ENCODE measurements at places on chromosomes 5 and 9.

- DNase-seq, result no peak
Measured at GRCh38 chr5:133894143-133894542, 74.3 kb downstream of the C5orf15 start.

- no peak for DNase-seq
Measured at GRCh38 chr9:87556039-87556438, 58.4 kb downstream of the DAPK1 start.

DNA sequence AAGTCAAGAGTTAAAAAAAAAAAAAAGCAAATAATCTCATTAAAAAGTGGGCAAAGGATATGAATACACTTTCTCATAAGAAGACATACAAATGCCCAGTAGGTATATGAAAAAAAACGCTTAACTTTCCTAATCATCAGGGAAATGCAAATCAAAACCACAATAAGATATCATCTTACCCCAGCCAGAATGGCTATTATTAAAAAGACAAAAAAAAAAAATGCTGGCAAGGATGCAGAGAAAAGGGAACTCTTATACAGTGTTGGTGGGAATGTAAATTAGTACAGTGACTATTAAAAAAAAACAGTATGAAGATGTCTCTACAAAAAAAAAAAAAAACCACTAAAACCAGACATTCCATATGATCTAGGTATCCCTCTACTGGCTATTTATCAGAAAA lies 79.4 kb downstream of the LPAR1 start:
- DNase-seq, result no peak

- no peak for DNase-seq
Measured at GRCh38 chr5:66542711-66543110, 53.5 kb upstream of the MAST4 start.

GRCh38 chr5:160930406-160930805 lies 78.4 kb upstream of the ATP10B start:
- DNase-seq, result no peak

GRCh38 chr5:143231973-143232812 lies 171.3 kb downstream of the NR3C1 start:
- no peak for DNase-seq

DNA sequence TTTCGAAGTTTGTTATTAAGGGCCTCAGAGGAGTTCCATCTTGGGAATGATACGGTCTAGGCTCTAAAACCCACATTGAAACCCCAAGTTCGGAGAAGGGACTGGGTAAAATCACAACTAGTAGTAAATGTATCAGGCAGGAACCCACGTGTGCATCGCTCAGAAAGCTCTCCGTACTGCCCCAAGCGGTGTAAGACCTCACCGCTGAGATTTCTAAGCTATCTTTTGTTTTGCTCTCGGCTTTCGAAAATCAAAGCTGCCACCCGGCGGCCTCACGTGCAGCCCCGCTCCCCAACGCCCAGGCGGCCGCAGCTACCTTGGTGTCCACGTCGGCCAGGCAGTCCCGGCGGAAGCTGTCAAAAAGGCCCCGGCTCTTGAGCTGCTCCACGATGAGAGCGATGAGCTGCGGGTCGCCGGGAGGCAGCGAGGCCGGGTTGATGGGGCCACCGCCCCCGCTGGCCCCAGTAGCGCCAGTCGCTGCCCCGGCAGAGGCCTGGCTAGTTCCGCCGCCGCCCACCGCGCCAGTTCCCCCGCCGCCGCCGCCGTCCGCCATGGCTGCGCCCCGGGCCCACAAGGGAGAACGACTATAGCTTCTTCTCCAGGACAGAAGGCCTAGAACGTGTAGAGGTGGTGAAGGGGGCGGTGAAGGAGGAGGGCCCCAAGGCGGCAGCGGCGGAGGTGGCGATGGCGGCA lies 420 bp downstream of the BOD1 start:
- DNase-seq, result peak; percentile 45

- DNase-seq, result no peak
Measured at GRCh38 chr9:87322840-87323635, 174.6 kb upstream of the DAPK1 start.

DNA sequence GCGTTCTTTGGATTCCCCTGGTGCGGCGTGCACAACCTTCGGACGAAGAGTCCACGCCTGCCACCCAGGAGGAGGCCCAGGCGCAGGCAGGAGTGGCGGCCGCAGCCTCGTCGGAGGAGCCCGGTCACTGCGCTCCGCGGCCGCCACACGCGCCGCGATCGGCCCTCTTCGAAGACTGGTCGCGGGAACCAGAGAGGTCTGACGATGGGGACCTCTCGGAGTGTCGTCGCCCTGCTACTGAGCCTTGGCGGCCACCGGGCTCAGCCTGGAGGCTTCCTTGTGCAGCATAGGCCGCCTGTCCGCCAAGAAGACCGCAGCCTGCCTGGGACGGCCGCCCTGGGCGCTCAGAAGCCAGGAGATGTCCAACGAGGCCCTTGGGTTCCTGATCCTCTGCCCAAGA lies 112.5 kb upstream of the SELENOP start:
- no peak for DNase-seq

GRCh38 chr9:122252796-122253195 lies 11.8 kb downstream of the RBM18 start:
- no peak for DNase-seq

GRCh38 chr5:158640593-158640980 lies 459.1 kb downstream of the EBF1 start:
- no peak for DNase-seq

- no peak for DNase-seq
Measured at GRCh38 chr5:141135030-141135717, at the start of gene PCDHB5. Gene PCDHB5, plus strand, starts transcription at chr5:141135206. Its CDS starts 229 bp downstream, at chr5:141135435.

- DNase-seq, result no peak
Measured at GRCh38 chr5:36230151-36230790, 11.5 kb downstream of the NADK2 start.

GRCh38 chr5:135934939-135935338 lies 19.8 kb downstream of the LECT2 start:
- no peak for DNase-seq

DNA sequence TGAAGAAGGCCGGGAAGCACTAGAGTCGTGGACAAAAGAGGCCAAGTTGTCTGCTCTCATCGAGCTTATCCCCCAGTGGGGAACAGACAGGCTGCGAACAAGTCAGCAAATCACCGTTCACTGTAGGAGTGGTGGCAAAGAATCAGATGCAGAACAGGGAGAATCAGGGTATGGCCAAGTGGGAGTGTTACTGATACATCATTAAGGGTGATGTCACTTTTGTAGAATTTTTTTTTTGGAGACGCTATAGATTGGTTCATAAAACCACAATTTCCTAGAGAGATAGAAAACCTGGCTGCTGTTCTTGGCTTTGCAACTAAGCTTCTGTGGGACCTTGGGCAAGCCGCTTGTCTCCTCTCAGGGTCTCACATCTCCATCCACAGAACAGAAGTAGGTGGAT lies 21.3 kb downstream of the SPRY4 start:
- DNase-seq, result no peak

GRCh38 chr5:67204821-67205220 lies 8.2 kb upstream of the CD180 start:
- DNase-seq, result no peak

GRCh38 chr9:82332774-82333152 lies 344.2 kb downstream of the SPATA31D1 start:
- DNase-seq, result no peak

DNA sequence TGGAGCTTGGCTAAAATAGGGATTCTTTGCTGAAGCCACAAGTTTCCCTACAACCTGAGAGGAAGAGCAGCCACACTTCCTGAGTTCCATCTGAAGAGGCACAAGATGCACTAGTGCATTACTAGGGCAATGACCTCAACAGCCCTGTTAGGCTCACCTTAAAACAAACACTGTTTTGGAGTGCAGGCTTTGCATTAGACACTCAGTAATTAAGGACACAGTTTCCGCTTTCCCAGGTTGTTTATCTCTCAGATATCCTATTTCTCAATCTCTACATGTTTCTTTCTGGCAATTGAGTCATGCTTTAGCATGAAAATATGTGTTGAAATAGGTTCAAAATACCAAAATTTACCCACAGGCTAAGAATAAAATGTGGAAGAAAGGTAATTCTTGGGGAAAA lies 34.2 kb downstream of the EMB start:
- DNase-seq, result no peak

GRCh38 chr9:137462396-137462985 lies 3.4 kb upstream of the NSMF start:
- DNase-seq, result no peak

- no peak for DNase-seq
Measured at GRCh38 chr5:131260895-131261294, 3.0 kb upstream of the CDC42SE2 start.

DNA sequence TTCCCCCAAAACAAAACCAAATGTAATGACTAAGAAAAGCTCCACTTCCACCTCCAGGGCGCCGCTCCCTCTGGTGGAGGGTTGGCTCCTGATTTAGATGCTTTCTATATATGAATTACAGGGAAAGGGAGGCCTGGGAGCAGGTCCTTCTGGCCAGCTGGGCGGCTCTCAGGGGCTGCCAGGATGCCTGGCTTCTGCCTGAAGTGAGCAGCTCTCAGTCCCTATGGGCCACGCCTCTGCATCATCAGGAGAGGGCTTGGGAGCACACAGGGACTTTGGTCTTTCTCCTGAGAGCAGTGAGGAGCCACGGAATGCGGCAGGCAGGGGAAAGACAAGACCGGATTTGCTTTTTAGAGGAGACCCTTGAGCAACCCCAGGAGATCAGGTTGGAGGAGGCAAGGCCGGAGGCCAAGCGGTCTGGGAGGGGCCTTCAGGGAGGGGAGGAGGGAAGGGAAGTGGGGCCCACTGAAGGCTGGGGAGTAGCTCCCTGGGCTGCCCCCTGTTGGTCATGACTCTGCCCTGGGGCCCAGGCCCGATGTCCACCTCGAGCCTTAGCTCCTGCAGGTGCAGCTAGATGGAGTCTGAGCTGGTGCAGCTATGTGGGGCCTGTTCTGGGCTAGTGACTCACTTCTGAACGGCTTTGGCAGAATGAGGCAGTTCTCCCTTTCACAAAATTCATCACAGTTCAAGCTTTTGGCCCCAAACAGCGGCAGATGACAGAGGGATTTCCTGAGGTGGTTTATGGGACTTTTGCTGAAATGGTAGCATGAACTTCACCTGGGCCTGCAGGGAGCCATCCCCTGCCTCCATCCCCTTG lies 11.3 kb upstream of the GRHPR start:
- DNase-seq, result no peak

DNA sequence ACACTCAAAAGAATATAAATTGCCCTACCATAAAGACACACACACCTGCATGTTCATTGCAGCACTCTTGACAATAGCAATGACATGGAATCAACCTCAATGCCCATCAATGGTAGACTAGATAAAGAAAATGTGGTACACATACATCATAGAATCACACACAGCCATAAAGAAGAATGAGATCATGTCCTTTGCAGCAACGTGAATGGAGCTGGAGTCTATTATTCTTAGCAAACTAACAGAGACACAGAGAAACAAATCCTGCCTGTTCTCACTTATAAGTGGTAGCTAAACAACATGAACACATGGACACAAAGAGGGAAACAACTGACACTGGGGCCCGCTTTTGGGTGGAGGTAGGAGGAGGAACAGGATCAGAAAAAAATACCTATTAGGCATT lies 2062.2 kb upstream of the CDH6 start:
- DNase-seq, result no peak

GRCh38 chr5:22663134-22663533 lies 190.0 kb downstream of the CDH12 start:
- DNase-seq, result no peak

DNA sequence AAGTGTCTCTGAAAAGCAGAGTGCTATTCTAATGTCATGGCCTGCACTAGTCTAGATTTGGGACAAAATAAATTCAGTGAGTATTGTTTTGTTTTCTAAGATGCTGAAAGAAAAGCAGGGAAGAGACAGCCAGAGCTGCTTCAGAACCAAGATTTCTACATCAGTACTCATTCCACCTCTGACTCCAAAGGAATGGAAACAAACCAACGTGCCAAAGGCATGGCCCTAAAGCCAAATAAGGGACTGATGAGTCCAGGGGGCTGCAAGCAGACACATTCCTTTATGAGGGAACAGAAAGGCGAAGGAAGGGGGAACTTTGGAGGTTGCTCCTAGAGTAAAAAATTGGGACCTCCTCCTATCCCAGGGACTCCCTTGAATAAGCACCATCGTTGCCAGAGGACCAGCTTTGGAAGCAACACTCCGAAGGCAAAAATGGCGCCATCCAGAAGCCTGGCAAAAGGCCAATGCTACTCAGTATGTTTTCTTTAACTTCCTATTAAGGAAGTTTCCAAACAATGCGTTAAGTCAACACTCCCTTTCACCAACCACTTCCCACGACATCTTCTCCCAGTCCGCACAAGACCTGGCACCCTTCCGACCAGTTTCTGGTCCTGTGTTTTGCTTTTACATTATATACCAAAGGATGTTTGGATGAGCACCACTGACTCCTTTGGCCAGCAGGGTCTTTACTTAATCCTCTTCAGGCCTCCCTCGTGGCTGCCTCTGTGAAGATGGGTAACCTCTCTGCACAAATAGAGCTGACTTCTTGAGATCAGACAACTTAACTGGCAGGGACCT lies 31.6 kb downstream of the ADAM19 start:
- DNase-seq, result no peak

DNA sequence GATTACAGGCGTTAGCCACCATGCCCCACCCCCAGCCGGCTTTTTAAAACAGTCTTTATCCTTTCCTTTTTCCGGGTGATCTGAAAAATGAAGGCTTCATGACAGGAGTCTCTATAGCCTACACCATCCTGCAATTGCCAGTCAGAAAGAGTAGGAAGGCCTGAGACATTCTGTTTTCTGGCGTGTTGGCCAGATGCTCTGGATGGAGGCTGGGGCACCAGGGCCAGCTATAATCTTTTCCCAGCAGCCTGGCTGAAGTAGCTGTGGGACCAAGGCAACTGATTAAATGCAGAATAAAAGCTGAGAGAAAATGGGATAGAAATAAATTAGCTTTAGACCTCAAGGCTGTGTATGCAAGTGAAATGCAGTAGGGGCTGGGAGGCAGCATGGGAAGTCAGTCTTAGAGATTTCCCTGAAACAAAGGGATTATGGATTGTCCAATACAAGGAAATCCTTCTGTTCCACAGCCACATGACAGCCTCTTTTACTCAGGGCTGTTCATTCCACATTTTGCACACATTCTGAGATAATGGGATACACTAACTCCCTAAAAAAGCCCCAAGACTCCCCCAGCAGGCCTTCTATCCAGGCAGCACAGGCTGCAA lies 116.0 kb upstream of the LRRTM2 start:
- no peak for DNase-seq

- DNase-seq, result no peak
Measured at GRCh38 chr5:146592352-146592751, 76.4 kb upstream of the GPR151 start.
